ENCODE measurements at places on chromosomes 2 and 18. TPM values are rescaled to one million over a fixed set of nuclear protein-coding genes. Genes with fewer than 3 reads are reported as not detected.

- DNase-seq: no peak
Measured at GRCh38 chr2:73238976-73239375, 4.9 kb downstream of the CCT7 start.

GRCh38 chr2:182724656-182725055 is 8.6 kb downstream of the DNAJC10 start:
- no peak for DNase-seq

Gene C2orf66
- 0.05 TPM for total RNA-seq

Gene SP9
- total RNA-seq: 1.3 TPM

GRCh38 chr18:47794725-47795433 is 135.6 kb downstream of the SMAD2 start:
- DNase-seq: no peak

Gene GDF7
- total RNA-seq: 0.03 TPM

GRCh38 chr2:6999211-6999877 is 82.1 kb downstream of the RNF144A start:
- no peak for DNase-seq

GRCh38 chr18:22337833-22338232 is 79.9 kb downstream of the CTAGE1 start:
- no peak for DNase-seq

Gene RTP5
- total RNA-seq: not detected

DNA sequence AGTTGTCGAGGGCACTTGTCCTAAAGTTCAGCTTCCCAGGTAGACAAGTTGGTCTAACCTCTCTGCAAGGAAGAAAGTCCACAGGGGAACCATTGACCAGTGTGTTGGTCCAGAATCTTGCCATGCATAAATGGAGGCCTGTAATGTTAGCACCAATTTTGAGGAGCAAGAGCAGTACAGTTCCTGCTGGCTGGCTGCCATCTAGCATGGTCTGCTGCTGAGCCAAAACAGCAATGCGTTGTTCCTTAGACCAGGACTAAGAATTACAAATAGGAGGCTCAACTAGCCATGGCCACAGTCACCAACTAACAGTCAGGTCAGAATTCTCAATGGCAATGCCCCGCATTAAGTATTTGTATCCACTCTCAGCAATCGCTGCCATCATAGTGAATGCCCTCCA is 72.8 kb upstream of the WIPF1 start:
- no peak for DNase-seq

Gene CNTNAP5
- total RNA-seq: not detected

Data from SJSA1 (cell line).